Naive thymus-derived CD8-positive, alpha-beta T cell (primary cell): ENCODE measurements at places on chromosomes 2 and 18.

DNA sequence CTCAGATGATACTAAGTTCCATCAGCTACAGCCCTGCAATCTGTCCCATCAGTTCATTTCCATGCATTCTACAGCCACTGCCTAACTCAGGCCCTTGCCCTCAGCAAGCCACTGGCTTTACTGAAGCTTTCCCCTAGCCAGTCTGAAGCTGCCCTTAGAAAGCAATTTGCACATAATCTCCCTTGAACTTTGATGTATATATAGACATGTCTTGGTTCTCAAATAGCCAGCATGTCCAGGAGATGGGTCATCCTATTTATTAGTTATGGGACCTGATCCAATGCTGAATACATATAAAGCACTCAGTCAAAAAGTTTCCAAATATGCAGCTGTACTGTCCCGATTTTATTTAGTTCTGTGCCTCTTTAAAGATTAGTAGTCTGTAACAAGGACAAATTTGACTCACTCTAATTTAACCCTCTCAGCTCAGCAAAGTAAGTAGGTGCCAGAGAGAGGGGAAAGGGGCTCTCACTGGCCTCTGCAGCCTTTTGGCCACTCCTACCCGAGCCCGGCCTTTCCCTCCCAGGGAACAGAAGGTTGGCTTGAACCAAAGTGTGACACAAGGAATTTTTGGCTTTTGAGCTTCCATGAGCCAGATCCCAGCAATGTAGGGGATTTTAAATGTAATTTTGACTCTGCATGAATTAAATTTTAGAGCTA lies 70.7 kb downstream of the CCDC93 start:
- DNase-seq: no peak

DNA sequence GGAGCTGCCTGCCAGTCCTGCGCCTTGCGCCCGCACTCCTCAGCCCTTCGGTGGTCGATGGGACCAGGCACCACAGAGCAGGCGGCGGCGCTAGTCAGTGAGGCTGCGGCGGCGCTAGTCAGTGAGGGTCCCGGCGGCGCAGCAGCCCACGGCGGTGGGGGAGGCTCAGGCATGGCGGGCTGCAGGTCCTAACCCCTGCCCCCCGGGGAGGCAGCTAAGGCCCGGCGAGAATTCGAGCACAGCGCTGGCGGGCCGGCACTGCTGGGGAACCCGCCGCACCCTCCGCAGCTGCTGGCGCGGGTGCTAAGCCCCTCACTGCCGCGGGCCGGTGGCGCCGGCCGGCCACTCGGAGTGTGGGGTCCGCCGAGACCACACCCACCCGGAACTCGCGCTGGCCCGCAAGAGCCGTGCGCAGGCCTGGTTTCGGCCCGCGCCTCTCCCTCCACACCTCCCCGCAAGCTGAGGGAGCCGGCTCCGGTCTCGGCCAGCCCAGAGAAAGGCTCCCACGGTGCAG lies 867.4 kb downstream of the DSC3 start:
- no peak for DNase-seq

DNA sequence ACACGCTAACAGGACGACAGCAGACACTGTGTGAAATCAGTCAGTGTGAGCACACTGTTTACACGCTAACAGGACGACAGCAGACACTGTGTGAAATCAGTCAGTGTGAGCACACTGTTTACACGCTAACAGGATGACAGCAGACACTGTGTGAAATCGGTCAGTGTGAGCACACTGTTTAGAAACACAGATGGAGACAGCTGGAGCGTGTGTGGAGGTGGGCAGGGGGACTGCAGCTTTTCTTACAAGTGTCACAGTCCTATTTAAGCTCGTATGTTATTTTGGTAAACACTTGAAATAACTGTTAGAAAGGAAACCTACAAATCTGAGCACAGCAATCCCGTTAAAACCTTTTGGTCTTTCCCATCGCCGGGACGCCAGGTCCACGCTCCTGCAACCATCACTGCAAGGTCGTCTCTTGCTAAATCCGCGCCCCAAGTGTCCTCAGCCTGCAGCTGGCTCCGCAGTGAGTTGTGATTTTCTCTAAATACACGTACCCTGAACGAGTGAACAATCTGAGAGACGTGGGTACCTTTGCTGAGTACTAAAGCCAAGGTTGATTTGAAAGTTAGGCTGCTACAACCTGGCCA lies 58.9 kb upstream of the CTDP1 start:
- DNase-seq: no peak

- DNase-seq: no peak
Observed at GRCh38 chr2:42345986-42346385, 15.0 kb downstream of the COX7A2L start.

- peak; percentile 16 for DNase-seq
Observed at GRCh38 chr2:148658807-148659722, 14.5 kb downstream of the EPC2 start.

- no peak for DNase-seq
Observed at GRCh38 chr2:10520154-10520553, 72.0 kb upstream of the ODC1 start.

DNA sequence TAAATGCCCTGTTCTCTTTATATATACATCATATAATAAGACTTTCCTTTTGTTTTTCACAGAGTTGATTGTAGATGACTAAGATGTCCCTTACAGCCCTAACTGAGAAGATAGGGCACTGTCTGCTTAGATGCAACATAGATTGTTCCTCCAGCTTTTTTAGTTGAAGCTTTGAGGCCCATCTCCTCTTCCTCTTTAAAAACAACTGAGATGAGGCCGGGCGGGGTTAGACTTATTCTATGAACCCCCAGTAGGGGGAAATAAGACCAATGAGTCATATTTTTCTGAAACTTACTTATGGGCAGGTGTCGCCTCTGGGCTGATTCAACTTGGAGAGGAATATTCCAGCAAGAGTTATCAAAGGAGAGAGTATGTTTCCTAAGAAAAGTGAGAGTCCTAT lies 84.6 kb downstream of the FBXO15 start:
- no peak for DNase-seq
